ENCODE measurements at places on chromosomes 12 and 14. TPM values are rescaled to one million over a fixed set of nuclear protein-coding genes. Genes with fewer than 3 reads are reported as not detected.

TDRD9 gene
- total RNA-seq: not detected

GRCh38 chr12:24133384-24133783, 183.9 kb upstream of the SOX5 start:
- no peak for DNase-seq

PTMS gene
- total RNA-seq: 259 TPM

DNA sequence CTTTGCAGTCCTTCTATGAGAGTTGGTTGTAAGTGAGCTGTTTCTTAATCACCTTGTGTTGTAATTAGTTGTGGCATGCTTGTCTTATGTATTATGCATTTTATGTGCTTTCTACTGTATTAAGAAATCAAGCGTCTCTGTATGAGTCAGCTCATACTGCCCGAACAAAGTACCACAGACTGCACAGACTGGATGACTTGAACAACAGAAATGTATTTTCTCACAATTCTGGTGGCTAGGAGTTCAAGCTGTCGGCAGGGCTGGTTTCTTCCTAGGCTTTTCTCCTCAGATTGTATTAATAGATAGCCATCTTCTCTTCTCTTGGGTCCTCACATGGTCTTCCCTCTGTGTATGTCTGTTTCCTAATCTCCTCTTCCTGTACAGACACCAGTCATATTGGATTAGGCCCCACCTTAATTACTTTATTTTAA, 77.7 kb downstream of the FLRT2 start:
- no peak for DNase-seq

OLR1 gene
- 0.37 TPM for total RNA-seq

ATXN3 gene
- 40.9 TPM for total RNA-seq

GRCh38 chr12:120833849-120834248, 70.3 kb downstream of the SPPL3 start:
- DNase-seq: no peak

Data from G401 (cell line).